ENCODE measurements at places on chromosomes 5 and 9.

DNA sequence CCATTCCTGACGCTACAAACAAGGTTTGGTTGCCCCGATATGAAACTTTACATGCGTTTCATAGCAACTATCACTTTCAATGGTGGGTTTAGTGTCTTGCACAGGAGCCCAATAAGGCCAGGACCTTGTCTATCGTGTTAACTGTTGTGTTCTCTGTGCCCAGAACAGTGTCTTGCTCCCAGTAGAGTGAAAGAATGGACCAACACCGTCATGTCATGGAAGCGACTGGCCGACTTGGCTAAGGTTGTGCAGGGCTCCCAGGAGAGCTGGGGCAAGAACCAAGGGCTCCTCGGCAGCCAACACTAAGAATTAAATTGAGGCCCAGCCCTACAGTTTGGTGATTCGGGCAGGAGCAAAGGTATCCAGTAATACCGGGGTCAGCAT lies 498 bp upstream of the ARHGEF37 start:
- no peak for DNase-seq

- no peak for DNase-seq
These were observed 6.5 kb downstream of the ZNF462 start for GRCh38 chr9:106869458-106869857.

GRCh38 chr5:121797681-121798518 lies 53.8 kb upstream of the FTMT start:
- DNase-seq, result no peak

DNA sequence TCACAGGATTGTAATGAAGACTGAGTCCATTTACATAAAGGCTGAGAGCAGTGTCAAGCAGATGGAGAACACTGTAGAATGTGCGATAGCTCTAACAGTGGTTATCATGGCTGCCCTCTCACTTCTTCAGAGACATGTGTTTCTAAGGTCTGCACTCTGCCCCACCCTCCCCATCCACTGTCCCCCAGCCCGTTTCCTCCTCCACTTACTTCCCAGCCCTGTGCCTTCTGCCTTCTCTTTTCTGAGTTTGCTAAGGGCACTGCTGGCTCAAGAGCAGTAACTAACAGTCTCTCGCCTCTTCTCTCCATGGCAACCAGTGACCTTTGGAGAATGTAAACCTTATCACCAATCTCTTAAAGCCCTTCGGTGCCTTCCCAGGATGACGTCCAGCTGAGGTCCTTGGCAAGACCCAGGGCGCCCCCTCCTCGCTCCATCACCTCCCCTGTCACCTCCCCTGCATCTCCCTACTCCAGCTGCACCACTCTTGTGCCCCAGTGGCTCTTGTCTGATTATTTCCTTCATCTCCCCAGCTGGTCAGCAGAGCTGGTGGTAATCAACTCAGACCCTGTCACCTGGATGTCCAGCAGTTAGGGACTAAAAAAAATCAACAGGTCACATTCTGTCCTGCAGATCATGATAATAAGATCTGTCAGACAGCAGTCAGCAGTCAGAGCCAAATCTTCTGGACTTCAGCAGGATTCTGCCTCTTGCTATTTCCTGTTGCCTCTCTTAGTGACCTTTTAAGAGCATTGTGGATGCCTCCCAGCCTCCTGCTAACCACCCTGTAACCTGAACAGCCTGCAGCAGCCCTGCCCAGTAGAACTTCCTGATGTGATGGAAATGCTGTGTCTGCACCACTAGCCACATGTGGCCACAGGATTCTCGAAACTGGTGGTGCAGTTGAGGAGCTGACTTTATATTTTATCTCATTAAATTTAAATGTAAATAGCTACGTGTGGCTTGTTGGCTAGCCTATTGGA lies 9.0 kb downstream of the FXN start:
- no peak for DNase-seq

DNA sequence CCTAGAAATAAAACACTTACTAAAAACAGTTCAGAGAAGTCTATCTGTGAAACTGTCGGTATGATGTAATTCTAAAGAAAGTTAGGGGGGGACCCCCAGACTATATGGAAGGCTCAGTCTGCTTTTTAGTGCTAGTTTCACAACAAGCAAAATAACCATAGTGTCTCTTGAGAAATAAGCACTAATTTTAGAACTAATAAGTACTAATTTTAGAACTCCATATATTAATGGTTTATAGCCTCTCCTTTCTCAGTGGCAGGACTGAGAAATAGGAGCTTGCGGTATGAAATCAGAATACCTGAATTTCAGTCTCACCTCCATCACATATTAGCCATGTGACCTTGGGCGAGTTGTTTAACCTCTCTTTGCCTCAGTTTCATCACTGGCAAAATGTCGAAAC lies 1.4 kb upstream of the PHF24 start:
- no peak for DNase-seq

- no peak for DNase-seq
These were observed 3.1 kb downstream of the AGXT2 start for GRCh38 chr5:35044649-35045048.

All from NCI-H510A (cell line).